Progenitor cell of endocrine pancreas (in vitro differentiated cells): ENCODE measurements at places on chromosomes 2 and 18.

DNA sequence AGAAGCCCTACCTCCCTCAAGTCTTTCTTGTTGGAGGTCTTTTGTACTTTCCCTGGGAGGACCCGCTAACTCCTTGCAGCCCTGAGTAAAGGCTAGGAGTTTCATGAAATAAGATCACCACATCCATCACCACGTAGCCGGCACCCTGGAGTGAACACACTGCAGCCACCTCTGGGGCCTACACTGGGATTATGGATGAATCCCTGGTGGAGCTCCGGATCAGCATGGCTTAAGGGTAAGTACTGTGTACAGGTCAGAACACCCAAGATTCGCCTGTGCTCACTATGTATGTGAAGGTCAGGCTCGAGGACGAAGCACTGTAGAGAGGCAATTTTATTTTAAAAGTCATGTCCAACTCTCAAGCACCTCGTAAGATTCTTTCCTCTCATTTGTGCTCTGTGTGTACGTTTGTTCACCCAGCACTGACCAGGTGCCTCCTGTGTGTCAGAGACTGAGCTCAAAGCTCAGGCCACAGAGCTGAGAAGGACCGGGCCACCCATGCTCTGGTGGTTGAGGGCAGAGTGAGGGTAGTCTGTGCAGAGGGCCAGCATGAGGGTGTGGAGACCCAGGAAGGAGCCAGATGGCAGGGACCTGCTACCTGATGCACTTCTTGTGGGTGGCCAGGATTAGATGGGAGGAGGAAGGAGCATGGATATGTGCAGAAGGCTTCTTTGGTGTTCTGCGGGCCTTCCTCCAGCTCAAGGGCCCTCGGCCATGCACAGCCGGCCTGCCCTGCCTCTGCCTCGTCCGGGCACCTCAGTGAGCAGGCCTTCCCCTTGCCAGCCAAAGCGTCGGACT, 66.7 kb upstream of the TFCP2L1 start:
- DNase-seq: no peak

DNA sequence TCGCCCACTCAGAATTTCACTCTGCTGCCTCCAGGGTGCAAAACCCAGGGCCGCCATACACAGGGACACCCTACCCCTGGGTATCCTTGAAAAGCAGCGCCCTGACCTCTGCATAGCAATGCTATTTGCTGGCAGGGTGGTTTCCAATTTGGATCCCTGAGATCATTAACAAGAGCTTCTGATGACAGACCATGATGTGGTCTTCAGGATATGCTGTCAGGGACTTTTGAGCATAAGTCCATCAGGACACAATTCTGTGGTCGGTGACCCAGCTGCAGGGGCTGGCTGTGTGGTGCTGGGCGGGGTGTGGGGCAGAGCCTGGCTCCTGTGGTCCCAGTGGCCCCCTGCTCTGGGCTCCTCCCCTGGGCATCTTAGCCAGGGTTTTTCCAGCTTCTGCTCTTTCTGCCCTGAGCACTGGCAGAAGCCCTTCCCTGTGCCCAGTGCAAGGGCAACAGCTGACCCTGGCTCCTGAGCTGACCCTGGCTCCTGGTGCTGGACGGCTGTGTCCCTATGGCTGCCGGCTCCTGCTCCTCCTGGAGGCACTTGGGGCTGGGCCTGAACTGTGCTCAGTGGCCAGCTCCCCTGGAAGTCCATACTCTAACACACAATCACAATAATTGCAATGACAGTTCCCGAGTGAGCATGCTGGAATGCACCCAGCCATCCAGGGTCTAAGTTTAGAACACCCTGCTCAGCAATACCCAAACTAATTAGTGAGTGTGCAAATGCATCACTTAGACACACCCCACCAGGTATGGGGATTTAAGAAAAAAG, 271.5 kb downstream of the HDAC4 start:
- DNase-seq: no peak

- DNase-seq: no peak
Measured at GRCh38 chr2:12774395-12774727, 57.6 kb downstream of the TRIB2 start.

- no peak for DNase-seq
Measured at GRCh38 chr18:56200381-56200911, 437.9 kb downstream of the TXNL1 start.

DNA sequence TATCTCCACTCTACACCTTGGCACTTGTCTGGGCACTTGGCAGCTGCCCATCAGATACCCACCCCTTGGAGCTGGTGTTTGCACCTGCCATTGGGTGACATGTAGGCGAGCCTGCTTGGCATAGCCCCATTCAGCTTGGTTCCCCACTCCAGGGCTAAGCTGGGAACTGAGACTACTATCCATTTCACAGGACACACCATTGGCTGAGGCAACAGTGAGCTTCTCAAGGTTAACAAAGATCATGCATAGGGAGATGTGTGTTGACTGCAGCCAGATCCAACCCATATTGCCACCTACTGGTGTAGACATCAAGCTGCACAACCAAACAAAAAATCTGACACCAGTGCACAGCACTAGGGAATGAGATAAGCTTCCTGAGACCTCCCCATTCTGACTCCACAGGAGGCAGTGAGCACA, 1389.8 kb upstream of the TMEFF2 start:
- DNase-seq: no peak

- DNase-seq: no peak
Measured at GRCh38 chr2:101361121-101361520, 26.2 kb downstream of the CREG2 start.

DNA sequence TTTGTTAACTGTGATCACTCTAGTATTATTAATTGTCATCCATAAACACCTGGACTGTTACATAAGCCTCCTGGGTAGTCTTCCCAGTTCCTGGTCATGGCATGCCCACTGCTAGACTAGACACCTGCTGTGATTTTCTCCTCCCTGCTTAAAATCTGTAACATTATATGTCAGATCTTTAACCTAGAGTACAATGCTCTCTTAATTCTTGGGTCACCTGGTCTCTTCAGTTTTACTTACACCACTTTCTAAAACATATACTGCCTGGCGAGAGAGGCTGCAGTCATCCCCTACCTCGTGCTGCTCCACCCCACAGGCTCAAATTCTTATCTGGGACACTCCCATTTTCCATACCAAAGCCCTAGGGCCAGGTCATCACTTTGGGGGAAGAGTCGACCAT, 161.3 kb downstream of the CDH2 start:
- DNase-seq: no peak

DNA sequence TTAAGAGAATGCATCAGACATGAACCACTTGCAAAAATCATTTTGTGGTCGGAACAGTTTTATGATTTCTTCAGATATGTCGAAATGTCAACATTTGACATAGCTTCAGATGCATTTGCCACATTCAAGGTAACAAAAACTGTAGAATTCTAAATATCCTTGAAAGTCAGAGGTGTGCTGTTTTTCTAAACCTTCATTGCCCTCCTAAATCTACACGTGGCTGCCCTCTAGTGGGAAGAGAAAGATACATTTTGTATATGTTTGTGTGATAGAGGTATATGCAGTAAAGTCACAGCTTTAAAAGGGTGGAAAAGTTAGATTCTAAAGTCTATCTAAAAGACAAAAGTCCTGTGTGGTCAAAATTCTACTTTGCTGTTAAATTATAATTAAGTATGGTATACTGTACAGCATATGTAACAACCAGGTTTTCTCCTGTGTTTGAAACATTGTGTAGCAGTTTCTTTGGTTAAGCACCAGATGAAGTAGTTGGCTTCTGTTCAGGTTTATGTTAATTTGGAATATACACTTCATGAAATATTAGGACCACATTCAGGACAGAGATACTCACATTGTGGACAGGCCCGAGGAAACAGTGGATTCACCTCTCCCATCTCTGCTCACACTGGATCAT, 65.9 kb upstream of the ITM2C start:
- no peak for DNase-seq

DNA sequence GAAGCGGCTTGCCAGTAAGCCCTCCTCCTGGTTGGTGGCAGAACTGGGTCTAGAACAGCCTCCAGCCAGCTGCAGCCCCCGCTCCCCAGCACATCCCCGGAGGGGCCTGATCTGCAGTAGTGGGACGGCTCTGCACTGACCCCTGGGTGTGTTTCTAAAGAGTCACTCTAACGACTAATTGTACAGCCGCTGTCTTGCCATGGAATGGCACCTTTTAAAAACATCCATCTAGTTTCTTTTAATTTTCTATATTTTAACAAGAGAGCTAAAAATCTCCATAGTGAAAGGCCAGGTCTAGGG, 82.0 kb downstream of the MTCL1 start:
- no peak for DNase-seq

GRCh38 chr2:98828369-98828744, 97.4 kb upstream of the MGAT4A start:
- no peak for DNase-seq

GRCh38 chr2:174383796-174384195, 11.7 kb upstream of the SCRN3 start:
- DNase-seq: no peak

DNA sequence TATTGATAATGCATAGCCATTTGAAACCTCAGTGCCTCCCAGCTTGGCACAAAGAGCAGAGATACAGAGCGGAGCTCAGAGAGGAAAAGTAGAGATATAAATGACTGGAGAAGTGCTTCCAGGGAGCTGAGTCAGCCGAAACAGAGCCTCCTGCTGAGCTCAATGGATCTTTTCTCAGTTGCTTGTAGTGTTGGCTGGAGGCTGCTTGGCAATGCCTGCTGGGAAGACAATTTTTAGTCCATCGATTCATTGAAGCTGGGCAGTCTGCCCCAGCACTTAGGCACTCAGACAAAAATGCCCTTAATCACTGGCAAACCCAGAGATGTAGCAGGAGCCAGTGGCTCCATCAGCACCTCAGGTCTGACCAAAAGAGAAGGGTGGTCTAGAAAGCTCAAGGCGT, 81.3 kb upstream of the SETBP1 start:
- DNase-seq: no peak

- no peak for DNase-seq
Measured at GRCh38 chr2:873651-874580, 76.7 kb upstream of the SNTG2 start.
